Stimulated activated CD4-positive, alpha-beta T cell treated with anti-CD3 and anti-CD28 coated beads, Interleukin-2, amount 100 ng/mL, for 48 hours (primary cell): ENCODE measurements at places on chromosomes 4 and X.

GRCh38 chr4:42709392-42710065, 52.6 kb upstream of the ATP8A1 start:
- DNase-seq: no peak

- DNase-seq: peak; percentile 49
Measured at GRCh38 chrX:39149761-39150160, 348.5 kb downstream of the MID1IP1 start.

DNA sequence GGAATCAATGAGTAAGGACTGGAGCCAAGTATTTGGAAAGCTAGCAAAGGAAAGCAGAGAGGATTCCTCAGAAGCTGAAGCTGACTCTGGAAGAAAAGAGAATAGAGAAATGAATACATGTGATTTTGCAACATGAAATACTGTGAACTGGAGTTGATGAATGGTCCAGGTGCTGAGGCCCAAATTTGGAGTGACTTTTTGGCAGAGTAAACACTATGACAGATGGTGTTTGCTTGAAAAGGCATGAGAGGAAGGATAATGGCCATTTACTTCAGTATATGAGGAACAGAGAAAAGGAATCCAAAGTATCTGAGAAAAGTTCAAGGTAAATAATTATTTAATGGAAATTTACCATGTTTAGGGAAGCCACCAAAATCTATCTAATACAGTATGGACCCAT, 236.7 kb downstream of the SLITRK2 start:
- DNase-seq: no peak

DNA sequence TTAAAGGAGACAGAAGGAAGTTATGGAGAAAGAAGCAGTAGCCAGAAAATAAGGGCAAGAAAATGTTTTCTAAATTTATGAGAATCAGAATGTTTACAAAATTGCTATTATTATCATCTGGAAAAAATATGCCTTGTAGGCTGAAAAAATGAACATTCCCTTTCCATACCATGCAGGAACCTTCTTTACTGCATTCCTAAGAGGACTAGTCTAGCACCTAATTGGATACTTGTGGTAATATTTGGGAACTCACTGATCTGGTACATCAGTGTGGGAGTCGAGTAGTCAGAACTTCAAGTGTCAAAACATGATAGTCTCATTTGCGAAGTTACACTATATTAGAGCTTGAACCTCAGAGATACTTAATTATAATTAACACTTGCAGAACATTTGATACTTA, 51.9 kb downstream of the TET2 start:
- no peak for DNase-seq

GRCh38 chr4:120769227-120769626, 153.3 kb downstream of the PRDM5 start:
- DNase-seq: no peak
